Kasumi-1 (cell line): ENCODE measurements at places on chromosomes 13 and 19.

DNA sequence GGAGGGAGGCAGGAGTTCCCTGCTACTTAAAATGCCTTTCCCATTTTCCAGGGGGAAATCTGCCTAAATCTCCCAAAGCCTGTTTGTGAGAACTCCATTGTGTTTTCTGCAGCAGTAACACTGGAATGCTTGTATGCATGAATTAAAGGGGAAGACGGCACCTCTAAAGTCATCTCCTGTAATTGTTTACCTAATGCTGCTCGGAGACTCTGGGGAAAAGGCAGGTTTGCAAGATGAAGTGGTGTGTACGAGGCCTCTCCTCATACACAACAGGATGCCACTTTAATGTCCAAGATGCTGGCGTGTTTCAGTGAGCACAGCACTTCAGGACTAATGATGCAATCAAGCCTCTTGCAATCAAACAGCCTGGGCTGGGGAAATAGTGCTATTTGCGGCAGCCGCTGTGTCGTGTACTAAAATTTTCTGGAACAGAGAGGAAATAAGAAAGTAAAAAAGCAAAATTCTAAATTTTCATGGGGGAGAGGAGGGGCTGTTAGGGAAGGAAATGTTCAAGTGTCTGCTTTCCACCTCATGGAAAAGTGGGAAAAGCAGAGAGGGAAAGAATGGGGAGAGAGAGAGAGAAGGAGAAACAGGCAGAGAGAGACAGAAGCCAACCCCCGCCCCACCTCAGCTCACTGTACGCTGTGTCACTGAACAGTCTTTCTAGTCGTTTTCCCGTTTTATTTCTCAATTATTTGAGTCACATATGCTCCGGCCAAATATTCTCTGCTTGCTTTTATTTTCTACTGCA, 32.9 kb downstream of the TSHZ3 start:
- DNase-seq, result no peak

- DNase-seq, result peak; percentile 86
Observed at GRCh38 chr19:33259539-33259938, 33.9 kb upstream of the SLC7A10 start.

DNA sequence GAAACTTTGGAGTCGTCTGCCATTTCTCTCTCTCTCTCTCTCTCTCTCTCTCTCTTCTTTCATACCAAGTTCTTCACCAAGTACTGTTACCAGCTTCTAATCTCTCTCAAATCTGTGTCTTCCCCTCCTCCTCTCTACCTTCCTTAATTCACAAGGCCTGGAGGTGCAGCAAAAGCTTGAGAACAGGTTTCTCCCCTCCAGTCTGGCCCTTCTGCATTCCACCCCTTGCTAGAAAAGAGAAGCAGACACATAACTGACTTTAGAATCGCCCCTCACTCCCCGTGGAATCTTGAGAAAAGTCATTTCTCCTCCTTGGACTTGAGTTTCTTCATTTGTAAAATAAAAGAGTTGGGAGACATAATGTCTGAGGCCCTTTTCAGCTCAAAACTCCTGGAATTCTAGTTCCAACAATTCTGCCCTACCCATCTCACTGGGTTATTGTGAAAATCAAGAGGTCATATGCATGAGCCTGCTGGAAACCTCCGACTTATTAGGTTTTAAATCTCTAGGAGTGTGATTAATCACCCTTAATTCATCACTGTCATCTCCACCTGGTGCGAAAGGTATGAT, 20.4 kb downstream of the AMER2 start:
- DNase-seq, result no peak

- no peak for DNase-seq
Observed at GRCh38 chr13:30194906-30195305, 112.4 kb downstream of the KATNAL1 start.

GRCh38 chr19:54653181-54653809, 9.5 kb upstream of the LILRB4 start:
- DNase-seq, result peak; percentile 90

DNA sequence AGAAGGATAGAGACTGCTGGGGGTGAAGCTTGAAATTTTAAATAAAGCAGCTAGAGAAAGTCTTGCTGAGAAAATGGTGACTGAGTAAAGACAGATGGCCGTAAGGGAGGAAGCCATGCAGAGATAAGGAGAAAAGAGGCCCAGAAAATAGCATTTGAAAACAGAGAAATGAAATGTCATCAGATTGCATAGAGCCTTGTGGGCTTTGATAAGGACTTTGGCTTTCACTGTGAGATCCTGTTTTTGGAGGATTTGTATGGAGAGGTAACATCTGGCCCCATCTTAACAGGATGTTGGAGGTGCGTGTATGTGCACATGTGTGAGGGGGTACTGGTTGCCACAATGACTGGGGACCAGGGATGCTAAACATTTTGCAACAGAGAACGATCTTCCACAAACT, 19.5 kb upstream of the ATP8A2 start:
- no peak for DNase-seq

DNA sequence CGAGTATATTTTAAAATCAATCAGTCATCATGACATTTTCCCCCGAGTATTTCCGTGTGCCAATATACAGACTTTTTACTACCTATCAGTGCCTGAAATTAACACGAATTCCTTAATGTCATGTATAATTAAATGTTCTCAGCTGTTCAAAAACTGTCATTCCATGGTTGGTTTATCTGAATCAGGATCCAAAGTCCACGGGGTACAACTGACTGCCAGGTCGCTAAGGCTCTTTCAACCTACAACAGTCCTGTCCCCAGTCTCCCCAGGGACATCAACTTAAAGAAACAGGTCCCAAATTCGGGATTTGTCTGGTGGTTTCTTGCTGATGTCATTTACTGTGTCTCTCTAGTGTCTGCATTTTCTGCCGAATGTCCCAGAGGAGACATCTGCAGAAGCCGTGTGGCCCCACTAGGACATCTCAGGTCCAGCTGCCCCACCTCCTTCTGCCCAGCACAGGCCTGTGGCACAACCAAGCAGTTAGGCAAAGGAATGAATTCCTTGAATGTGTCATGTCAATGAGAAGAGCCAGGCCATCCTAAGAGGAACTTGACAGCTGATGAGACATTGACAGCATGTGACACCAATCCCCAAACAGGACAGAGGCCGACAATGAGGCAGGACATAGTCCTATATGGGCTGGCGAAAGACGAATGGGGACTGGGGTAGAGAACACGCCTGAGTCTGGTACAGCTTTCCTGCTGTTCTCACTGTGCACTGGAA, 109.5 kb downstream of the STK24 start:
- DNase-seq, result no peak

DNA sequence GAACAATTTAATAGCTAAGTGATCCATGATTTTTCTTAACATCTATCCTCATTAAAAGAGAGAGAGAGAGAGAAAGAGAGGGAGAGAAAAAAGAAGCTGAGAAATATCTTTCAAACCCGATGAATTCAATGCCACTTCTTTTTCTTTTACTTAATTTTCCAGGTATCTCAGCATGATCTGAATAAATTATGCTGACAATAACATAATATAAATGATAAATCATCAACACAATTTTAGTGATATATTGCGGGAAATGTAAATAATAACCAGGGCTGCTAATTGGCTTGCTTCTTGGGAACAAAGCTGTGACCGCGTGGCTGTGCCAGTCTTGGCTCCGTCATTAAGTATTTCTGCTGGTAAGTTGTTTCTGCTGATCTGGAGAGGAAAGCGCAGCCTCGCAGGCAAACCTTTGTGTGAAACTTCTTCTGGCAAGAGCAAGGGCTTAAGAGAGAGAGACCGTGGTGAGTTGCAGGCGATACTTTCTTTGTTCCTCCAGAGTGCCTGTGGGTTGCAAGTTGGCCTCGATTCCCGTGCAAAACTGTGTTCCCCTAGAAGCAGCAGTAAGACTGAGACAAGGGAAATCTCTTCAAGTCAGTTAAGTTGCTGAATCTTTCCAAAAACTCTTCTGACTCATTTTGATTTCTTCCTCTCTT, 489.1 kb upstream of the TSHZ3 start:
- DNase-seq, result no peak

DNA sequence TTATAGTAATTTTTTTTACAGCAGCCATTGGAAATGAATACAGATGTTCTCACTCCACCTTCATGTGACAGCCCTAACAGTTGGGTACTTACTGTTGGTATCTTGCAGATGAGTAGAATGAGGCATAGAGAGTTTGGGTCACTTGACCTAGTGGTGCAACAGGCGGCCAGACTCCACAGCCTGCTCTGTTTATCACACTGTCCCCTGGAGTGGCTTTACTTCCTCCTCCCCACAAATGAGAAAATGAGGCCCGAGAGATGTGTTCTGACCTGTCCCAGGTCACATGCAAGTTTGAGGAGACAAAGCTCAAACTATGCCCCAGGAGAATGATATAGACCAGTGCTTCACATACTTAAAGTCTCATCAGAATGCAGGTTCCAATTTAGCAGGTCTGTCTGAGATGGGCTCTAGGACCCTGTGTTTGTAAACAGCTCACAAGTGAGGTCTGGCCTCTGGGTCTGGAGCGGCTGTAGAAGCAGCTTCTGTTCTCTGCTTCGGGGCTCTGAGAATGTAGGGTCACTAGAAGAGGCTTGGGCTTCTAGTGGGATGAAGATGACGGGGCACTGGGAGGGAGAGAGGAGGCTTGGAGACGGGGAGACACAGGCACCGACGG, 37.4 kb upstream of the RCBTB2 start:
- no peak for DNase-seq
